Stimulated activated CD8-positive, alpha-beta memory T cell treated with anti-CD3 and anti-CD28 coated beads, Interleukin-15, amount 100 ng/mL, for 4 hours (primary cell): ENCODE measurements at places on chromosomes 3 and 15.

DNA sequence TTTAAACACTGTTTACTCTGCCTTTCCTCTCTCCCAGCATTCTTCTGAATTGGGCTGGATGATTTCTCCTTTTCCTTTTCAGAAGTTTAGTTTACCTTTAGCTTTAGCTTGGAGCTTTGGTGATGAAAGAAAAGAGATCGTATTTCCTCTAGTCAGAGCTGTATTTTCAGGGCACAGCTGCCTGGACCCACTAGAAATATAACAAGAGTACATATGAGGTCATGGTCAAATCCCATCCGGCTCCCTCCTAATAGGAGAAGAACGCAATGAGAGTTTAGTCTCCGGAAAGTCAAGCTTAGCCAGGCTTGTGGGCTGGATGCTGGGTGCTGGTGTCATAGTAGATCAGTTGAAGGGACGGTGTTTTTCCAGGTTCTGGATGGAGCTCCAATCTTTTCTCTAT is 177.1 kb upstream of the PFN2 start:
- DNase-seq = no peak

DNA sequence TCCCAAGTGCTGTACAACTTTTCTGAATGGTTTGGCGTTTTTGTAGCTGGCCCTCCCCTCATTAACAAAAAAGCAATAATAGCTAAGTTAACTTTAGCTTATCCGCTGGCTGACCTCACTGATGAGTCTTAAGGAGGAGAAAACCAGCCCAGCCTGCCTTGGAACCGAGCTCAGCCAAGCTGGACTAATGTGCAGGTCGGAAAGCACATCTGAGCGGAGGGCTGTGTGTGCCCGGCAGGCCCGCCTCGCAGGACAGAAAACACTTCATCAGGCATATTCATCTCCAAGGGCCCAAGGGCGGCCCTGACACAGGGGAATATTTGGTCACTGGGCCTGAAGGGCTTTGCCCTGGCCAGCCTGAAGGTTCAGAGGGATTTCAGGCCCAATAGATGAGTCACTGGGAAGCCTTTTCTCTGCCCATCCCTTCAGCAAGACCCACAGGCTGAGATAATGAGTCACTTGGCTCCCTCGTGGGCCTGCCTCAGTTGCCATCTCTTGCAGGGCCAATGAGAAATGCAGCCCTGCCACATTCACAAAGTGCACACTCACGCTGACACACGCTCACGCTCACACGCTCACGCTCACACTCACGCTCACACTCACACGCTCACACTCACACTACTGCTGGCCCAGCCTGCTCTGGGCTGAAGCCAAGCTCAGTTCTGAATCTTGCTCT is 75.1 kb downstream of the SLC12A8 start:
- DNase-seq = no peak

GRCh38 chr3:58508437-58508836 is 16.5 kb downstream of the KCTD6 start:
- DNase-seq = no peak

- no peak for DNase-seq
These were observed 4.3 kb downstream of the ZNF592 start for GRCh38 chr15:84752700-84753099.

- DNase-seq = no peak
These were observed 69.4 kb upstream of the FOXP1 start for GRCh38 chr3:71652781-71653413.

DNA sequence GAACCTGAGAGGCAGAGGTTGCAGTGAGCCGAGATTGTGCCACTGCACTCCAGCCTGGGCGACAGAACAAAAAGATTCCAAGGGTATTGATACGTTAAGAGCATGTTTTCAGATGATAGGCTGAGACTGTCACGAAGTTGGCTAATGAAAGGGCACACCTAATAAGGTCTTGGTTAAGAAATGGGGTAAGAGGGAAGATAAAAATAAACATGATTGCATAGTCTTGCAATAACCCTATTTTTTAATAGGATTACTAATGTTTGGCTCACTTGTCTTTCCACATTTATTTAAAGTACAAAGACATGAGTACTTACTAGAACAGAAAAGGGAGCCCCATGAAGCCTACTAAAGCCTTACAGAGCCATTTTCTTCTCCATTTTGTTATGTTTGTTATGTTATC is 109.0 kb downstream of the FRMD4B start:
- DNase-seq = no peak

DNA sequence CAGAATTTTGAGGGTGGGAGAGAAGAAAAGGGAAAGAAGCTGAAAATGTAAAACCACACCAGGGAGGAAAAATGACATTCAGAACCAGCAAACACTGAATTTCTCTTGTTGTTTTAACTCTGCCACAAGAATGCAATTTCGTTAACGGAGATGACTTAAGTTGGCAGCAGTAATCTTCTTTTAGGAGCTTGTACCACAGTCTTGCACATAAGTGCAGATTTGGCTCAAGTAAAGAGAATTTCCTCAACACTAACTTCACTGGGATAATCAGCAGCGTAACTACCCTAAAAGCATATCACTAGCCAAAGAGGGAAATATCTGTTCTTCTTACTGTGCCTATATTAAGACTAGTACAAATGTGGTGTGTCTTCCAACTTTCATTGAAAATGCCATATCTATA is 15.5 kb downstream of the GREM1 start:
- DNase-seq = no peak

DNA sequence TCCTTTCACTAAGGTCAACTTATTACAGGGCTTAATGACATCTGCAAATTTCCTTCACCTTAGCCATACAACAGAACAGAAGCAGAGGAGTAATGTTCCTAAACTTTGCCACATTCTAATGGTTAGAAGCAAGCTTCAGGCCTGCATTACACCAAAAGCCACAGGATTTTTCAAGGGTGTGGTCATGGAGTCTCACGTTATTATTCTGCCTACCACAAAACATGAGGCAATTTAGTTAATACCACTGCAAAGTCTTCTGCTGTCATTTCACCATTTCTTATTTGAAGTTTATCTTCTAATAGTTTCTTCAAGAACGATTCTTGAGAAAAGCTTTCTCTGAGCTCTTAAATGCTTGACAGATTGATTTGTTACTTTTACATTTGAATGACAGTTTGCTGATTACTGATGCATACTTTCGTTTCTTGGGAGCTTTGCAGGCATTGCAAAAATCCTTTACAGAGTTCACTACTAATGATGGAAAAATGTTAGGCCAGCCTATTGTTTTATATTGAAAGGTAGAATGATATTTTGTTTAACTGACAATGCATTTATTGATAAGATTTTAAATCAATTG is 1257.1 kb downstream of the NSUN3 start:
- DNase-seq = no peak

GRCh38 chr3:135456108-135456790 is 509.3 kb upstream of the PPP2R3A start:
- no peak for DNase-seq

DNA sequence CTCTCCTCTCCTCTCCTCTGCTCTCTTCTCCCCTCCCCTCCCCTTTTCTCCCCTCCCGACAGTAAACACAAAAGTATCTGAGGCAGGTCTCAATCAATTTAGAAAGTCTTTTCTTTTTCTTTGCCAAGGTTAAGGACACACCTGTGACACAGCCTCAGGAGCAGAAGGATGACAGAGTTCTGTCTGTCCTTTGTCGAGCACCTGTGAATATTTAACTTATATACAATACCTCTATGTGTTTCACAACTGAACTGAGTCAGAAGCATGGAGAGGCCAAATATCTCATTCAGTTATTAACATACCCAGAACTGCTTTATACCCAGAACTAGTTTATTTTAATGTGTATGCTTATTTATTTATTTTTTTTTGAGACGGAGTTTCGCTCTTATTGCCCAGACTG is 81.1 kb upstream of the ROBO1 start:
- no peak for DNase-seq

- no peak for DNase-seq
These were observed 48.6 kb downstream of the KLF15 start for GRCh38 chr3:126308394-126309125.

GRCh38 chr3:34856081-34856947 is 783.0 kb upstream of the ARPP21 start:
- no peak for DNase-seq

DNA sequence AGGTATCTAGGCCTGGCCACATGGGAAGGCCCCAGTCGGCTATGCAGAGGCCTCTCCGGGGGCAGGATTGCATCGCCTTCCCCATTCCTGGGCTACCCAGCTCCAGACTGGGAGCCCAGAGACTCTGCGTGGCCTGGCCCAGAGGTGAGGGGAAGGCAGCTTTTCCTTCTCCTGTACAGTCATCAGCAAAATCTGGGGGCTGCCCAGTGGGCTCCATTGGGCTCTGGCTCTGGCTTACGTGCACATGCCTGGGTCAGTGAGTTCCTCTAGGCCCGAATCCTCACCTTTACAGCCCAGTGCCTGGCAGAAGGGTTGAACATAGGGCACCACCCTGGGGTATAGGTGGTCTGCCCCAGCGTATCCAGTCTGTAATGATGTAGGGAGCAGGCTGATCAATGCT is 3.9 kb upstream of the ANKRD63 start:
- no peak for DNase-seq

DNA sequence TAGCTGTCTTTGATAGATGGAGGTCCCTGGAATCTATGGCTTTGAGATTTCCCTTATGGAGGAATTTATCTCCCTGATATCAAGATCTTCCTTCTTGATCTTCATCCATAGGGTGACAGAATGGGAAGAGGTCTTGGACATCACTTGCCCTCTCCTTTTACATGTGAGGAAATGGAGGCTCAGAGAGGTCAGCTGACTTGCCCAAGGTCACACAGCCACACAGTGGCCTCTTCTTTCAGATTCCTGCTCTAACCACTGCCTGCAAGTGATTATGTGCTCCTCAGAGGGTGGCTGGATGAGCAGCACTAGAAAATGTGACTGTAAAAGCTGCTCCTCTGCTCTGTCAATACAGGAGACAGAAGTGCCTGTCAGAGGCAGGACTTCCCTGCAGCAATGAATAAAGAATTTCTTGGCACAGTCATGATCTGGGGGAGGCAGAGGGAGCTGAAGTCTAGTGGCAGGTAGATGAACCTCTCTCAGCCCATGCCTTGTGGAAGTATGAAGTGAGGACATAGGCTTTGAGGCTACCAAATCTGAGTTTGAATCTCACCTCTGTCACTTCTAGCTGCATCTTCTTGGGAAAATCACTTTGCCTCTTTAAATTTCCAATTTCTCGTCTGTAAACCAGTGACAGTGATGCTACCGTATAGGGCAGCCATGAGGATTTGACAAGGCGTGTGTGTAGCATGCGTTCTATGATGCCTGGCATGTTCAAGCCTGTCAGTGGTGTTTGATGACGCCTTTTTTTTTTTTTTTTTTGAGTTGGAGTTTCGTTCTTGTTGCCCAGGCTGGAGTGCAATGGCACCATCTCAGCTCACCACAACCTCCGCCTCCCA is 12.0 kb downstream of the SSUH2 start:
- DNase-seq = no peak

DNA sequence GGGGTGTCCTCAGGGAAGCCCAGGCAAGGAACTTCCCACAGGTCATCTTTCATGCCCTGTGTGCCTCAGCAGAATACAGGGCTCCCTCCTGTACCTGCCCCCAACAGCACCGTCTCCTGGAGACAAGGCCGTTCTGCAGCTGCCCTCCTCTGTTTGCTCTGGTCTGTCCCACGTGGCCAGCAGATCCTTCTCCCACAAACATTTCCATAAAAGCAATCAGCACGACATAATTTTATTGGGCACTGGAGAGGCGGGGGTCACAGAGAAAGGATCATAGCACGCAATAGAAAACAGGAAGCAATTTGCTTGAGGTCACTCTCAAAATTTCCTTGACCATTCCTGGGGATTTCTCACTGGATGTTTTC is 29.4 kb downstream of the STARD5 start:
- no peak for DNase-seq

DNA sequence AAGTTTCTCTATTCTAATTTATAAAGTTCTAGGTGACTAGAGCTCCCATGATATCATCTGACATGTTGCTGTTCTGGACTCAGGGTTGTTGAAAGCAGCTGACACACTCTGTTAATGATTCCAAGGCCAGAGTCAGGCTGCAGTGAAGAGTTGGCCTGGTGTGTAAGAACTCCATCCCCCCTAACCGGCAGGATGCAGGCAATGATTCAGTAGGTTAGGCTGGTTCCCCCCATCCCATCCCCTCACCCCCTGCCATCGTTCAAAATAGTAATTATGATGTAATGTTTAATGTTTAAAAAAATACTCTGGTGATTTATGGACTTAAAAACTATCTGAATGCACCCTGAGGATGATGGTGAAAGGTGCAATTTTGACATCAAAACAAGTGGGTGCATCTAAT is 4.6 kb upstream of the TRIM71 start:
- DNase-seq = no peak

DNA sequence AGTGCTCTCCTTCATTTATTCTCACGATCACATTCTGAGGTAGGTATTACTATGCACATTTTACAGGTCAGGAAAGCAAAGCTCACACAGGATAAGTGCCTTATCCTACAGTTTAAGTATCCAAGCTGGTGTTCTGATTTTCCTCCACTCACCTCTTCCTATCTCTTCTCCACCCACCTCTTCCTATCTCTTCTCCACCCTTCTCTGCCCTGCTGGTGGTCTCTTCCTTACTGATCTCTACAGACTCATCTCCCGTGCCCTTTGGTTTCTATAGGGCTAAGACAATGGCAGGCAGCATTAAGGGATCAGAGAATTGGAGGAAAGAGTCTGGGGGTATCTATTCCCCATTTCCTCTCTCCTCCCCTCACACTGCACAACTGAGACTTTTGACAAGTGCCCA is 319.1 kb downstream of the FHIT start:
- no peak for DNase-seq

- no peak for DNase-seq
These were observed 6.6 kb upstream of the BLM start for GRCh38 chr15:90710436-90711027.

- no peak for DNase-seq
These were observed 31.3 kb upstream of the NFKBIZ start for GRCh38 chr3:101817992-101818391.

DNA sequence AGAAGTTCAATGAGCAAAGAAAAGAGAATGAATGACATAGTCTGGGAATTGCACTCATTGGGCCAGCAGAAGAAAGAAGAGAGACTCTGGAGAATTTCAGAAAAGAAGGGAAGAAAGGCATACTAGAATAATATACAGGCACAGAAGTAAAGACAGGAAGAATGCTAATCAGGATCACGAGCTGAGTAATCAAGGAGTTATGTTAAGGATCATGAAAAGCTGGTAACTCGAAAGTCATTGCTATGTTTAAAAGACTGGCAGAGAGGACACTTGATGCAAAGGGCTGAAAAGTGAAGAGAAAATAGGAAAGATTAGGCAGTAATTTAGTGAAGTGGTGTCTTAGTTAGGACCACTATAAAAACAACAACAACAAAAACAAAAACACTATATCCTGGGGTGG is 284.1 kb downstream of the ZBBX start:
- no peak for DNase-seq

GRCh38 chr15:59762558-59762957 is 73.4 kb upstream of the BNIP2 start:
- DNase-seq = no peak
